Urinary bladder (tissue), 4 donors: ENCODE measurements at places on chromosomes 1 and 21. TPM values are rescaled to one million over a fixed set of nuclear protein-coding genes. Genes with fewer than 3 reads are reported as not detected.

- DNase-seq: no peak
Measured at GRCh38 chr1:234613128-234613875, 3.3 kb upstream of the IRF2BP2 start.

DNA sequence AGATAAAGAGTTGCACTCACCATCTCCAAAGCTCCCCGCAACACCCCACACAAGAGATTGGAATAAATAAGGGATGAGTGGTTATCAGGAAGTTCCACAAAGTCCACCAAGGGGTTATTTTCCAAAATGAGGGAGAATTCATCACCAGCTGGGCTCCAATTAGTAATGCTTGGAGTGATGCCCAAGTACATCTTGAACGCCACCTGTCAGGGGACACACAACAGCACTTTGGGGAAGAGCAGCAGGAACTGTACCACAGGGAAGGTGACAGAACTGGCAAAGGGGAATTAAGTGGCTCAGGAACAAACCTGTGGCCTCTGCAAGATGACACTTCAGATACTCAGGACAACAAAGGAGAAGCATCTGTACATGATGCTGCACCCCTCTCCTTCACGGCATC is 11.5 kb downstream of the TRAPPC3 start:
- no peak for DNase-seq

GRCh38 chr1:165501330-165501969 is 42.4 kb upstream of the LRRC52 start:
- DNase-seq: no peak

CRP gene
- not detected for total RNA-seq
